Hematopoietic multipotent progenitor cell treated with erythropoietin and hydrocortisone succinate and interleukin-3 and kit ligand, for 4 days (in vitro differentiated cells): ENCODE measurements at places on chromosomes 6 and 20.

DNA sequence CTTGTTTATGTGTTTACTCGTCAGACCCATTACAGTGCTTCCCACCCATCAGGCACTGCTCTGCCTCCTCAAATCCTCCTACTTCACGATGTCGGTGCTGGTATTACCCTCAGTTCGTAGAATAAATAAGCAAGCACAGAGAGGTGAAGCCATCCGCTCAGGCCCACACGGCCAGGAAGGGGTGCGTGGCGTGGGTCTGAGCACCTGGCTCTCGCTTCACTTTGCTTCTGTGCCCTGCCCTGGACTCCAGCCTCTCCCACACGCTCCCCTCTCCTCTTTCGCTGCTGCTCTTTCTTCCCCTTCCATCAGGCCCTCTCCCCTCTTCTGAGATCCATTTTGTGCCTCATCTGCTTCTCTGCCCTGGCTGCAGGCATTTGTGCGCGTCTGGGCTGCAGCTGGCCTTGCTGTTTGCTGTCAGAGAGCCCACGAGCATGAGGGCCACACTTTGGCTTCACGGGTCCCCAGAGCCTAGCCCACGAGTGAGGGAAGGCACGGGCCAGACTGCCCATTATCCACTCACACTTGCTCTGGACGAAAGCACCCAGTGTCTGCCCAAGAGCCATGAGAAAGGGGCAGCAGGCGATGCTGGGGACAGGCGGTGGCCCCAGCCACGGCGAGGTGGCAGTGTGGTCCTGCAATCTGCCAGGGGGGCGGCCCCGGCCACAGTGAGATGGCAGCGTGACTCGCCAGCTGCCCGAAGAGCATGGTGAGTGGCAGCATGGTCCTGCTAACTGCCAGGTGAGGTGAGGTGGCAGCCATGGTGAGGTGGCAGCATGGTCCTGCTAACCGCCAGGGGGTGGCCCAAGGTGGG is 96.2 kb upstream of the MPC1 start:
- DNase-seq: no peak

DNA sequence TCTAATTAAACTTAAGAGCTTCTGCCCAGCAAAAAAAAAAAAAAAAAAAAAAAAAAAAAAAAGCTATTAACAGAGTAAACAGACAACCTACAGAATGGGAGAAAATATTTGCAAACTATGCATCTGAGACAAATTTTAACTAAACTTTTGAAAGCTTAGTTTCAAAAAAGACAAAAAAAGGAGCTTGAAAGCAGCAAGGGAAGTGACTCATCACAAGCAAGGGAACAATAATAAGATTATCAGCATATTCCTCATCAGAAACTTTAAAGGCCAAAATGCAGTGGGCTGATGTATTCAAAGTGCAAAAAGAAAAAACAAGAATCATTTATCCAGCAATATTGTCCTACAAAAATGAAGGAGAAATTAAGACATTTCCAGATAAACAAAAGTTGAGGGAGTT is 158.6 kb downstream of the RNF144B start:
- peak; percentile 15 for DNase-seq

DNA sequence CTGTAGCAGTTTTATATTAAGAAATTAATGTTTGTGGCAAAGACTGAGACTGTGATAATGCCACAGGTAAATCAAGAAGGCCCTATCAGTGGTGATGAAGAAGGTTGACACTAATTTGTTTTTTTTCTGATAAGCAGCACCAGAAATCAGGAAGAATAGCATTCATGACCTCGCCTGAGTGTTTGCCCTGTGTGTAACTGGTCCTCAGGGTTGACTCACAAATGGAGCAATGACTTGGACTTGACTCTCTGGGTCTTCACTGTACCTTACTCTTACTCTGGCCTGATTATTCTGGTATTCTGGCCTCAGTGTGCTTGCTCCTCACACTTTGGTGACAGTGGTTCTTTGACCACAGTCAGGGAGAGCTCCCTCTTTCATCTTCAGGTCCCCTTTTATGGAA is 243.9 kb downstream of the HAO1 start:
- no peak for DNase-seq

DNA sequence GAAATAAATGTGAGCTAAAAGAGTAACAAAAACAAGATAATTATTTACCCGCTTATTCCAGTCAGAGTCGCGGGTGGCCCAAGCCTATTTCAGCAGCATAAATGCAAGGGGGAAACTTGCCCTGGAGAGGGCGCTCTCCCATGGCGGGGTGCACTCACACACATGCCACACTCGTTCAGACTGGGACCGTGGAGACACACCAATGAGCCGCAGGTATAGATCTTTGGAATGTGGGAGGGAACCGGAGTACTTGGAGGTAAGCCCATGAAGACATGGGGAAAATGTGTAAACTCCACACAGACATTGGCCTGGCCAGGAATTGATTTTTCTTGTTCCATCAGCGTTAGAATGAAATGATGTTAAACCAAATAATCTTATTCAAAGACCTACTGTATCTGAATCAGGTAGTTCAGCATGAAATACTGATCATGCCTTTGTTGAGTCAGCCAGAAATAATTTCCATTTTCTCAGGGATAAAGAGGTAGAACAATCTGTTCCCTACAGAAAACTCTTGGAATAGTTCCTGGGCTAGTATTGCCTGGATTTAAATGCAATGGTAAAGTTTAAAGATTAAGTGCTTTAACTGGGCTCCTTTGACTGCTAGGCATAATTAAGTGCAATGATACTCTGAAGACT is 191.5 kb downstream of the MCHR2 start:
- no peak for DNase-seq

GRCh38 chr20:19588732-19589131 is 169.3 kb upstream of the RIN2 start:
- no peak for DNase-seq

DNA sequence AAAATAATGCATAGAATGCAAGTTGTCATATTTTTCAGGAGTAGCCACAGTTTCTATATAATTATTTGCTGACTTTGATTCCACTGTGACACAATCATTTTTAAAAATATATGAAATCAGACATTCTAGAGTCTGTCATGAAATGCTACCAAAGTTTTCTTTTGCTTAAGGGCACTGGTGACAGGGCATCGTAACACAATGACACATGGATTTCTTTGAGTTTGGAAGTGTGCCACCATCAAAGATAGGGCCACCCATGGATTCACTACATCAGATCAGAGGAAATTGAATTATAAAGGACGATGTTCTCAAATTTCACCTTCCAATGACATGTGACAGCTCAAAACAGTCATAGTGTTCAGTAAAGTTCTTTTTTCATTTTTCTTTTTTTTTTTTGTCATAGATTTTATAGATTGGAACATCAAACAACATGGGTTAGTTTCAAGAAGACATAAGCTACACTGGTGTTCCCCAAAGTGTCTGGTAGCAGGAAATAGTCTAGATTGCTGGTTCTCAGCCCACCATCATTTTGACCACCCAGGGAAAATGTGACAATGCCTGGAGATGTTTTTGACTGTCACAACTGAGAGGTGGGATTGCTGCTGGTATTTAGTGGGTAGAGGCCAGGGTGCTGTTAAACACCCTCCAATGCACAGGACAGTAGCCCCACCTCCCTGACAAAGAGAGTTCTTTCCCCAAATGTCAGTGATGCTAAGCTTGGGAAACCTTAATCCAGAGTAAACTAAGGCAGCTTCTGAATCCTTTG is 123.8 kb upstream of the DOK5 start:
- no peak for DNase-seq
